Caki2 (cell line): ENCODE measurements at places on chromosomes 7 and 10.
A peak's percentile ranks its signal among the peaks of the same experiment; 100 is the strongest.

GRCh38 chr7:95845007-95845406, 72.7 kb downstream of the DYNC1I1 start:
- no peak for DNase-seq

DNA sequence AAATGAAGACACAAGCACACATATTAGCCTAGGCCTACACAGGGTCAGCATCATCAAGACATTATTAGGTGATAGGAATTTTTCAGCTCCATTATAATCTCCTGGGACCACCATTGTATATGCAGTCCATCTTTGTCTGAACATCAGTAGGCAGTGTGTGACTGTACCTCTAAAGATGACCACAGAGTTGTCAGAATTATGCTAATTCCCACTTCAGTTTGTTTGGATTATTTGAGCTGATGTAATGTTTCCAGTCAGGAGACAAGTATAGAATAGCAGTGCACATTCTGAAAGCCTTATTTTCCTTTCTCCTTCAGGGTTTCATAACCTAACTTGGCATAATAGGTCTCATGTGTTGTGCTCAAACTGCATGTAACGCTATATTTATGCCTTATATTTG, 306.4 kb downstream of the NXPH1 start:
- no peak for DNase-seq

- DNase-seq = peak; percentile 91
Observed at GRCh38 chr10:32981760-32982159, 23.7 kb upstream of the ITGB1 start.

DNA sequence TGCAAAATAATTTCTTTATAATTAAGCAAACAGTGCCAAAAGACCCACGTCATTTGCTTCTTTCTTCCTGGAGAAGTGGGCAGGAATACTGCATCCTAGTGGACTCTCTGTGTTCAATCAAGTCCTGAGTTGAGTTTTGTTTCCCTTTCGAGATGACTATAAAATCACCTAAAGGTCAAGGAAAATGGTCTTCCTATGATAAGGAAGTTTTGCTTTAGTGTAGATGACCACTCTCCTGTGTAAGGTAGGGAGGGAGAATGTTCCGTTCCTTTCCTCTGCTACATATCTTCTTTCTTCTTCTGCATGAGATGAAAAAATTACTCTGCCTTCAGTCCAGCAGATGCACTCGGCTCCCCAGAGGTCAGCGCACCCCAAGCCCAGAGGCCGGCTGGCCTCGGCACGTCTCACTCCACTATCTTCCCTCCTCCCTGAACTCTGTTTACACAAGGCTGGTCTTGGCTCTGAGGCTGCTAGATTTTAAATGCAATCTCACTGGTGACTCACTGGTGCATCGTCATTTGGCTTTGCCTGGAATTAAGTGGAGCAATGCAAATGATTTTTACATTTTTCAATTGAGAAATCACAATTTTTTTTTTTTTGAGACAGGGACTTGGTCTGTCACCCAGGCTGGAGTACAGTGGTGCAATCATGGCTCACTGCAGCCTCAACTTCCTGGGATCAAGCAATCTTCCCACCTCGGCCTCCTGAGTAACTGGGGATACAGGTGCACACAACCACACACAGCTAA, 18.6 kb upstream of the VDAC2 start:
- peak; percentile 90 for DNase-seq

- DNase-seq = no peak
Observed at GRCh38 chr10:86372119-86372783, 5.7 kb upstream of the GRID1 start.

DNA sequence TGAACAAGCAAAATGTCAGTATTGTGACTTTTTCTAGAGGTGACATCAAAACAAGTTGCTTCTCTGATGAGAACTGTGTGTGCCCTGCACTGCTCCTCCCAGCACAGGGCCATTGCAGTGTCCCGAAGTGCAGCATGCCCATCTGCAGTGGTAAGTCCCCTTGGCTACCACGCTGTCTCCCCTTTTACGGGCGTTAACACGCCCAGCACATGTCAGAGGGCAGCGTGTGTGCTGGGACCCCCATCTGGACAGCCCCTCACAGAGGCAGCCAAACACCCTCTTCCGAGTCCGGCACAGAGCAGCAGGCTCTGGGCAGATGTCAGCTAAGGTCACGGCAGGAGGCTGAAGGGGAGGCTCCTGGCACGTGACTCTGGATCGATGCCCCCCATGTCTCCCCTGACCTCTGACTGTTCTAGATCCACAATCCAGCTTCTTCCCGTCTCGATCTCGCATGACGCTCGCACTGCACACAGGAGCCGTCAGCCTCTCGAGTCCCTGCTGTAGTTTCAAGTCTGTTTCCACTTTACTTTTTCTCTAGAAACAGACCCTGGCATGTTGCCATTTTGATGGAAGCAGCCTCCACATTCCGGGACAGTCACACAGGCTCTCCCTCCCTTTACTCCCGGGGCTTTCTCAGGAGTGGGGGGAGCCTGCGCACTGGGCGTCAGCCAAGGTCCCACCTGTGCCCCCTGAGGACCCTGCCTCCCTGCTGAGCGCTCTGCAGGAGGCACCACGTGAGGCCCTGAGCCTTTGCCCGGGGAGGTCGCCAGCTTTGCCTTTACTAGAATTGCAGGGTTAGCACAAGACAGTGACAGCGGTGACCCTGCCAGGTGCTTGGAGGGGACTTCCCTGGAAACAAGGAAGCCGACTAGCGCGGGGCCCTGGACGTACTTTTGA, 133.8 kb downstream of the TCERG1L start:
- no peak for DNase-seq

DNA sequence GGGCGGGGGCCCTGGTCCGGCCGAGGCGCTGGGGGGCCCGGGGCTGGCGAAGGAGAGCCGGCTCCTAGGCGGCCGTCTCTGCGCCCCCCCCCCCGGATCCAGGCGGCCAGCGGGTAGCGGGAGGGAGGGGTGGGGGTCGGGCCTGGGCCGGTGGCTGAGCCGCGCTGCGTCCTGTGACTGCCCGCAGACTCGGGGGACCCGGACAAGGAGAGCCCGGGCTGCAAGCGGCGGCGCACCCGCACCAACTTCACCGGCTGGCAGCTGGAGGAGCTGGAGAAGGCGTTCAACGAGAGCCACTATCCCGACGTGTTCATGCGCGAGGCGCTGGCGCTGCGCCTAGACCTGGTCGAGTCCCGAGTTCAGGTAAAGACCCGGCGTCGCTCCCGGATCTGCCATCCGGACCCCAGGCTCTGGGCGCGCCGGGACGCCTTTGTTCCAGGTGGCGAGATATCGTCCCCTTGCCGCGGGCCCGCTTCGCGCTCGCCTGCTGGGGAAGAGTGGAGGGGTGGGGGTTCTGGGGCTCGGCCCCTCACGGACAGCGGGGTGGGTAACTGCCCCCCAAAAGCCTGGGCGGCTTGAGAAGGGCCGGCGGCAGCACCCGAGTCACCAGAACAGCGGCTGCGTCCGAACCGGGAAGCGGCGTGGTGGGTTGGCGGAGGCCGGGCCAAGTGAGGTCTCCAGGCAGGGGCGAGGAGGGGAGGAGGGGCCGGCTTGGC, 819 bp downstream of the UNCX start:
- no peak for DNase-seq

DNA sequence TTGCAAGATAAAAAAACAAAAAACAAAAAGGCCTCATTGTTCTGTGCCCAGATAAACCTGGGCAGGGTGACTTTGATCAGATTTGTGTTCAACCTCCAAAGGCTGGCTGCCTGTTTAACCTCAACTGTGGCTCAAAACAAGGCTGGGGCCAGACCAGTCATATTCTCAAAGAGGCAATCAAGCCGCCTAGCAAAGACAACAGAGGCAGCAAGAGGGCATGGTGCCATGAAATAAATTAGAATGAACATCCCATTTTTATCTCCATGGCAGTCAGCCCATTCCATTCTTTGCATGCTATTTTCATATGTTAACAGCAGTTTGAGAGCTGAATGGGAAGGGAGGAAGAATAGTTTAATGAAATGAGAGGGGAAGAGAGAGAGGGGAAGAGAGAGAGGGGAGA, 1150.3 kb downstream of the TYW1 start:
- no peak for DNase-seq

DNA sequence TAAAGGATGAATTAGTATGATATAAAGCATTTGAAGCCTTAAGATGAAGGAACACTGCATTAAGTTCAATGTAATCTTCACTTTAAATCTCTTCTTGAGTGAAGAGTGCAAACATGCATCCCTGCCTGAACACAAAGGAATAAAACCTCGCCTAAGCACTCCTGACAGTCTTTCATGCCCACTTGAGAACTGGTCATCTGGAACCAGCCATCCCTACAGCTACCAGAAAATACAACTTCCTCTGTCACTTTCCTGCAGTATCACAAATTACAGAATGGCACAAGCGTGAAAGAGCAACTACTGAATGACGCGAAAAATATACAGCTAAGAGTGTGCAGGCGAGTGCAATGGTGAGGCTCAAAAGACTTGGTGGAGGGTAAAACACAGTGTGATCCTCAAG, 1079.9 kb downstream of the CNTNAP2 start:
- no peak for DNase-seq

- DNase-seq = no peak
Observed at GRCh38 chr10:11687779-11688447, 54.3 kb upstream of the ECHDC3 start.

GRCh38 chr7:96188174-96188581, 133.7 kb downstream of the SLC25A13 start:
- DNase-seq = no peak

DNA sequence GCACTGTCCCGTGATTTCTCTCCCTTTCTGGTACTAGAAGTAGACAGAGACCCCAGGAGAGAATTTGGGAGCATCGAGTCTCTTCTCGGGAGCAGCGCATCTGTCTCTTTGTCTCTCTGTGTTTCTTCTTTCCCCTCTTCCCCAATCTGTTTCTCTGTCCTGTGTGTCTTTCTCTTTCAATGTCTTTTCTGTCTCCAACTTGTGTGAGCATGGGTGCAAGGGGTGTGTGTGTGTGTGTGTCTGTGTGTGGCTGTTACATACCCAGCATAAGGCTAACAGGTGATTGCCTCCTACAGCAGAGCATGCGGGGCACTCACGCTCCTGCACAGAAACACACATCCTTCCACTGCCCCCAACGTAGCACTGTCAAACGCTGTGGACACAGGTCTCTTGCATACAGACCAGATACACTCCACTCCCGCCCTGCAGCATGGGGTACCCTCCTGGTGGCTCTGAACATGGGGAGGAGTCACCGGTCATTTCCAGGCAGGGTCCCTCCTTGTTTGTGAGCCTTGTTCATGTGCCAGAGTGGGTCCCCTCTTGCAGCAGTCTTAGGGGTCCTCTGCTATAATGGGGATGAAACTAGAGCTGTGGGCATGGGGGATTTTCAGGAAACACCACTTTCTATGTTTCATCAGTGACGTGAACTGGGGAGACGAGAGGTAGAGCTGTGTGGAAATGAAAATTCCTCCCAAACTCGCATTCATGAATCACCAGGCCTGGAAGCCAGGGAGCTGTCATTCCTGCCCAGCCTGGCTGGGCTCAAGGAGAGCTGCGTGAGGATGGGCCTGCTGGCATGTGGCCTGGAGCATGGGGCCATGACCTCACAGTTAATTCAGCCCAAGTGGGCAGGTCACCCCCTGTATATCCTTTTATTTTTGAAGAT, 980 bp downstream of the ADAMTS14 start:
- DNase-seq = no peak

GRCh38 chr7:128221929-128222403, 19.1 kb upstream of the LEP start:
- peak; percentile 67 for DNase-seq

DNA sequence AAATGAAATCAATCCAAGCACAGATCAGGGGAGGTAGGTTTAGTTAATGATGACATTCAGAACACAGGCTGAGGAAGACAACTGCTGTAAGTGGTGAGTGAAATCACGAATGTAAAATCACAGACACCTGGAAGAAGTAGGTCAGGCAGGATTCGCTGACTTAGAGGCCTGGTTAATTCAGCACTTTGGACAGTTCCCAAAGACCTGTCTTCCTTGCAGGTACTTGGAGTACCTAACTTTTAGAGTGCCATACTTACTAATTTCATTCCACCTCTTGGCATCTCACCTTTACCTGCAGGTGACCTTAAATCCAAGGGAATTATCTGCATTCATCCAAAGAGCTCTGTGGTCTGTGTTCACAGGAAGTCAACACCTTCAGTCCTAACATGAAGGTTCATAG, 822.3 kb downstream of the PHTF2 start:
- peak; percentile 8 for DNase-seq

GRCh38 chr7:3538041-3538440, 237.0 kb downstream of the SDK1 start:
- no peak for DNase-seq

DNA sequence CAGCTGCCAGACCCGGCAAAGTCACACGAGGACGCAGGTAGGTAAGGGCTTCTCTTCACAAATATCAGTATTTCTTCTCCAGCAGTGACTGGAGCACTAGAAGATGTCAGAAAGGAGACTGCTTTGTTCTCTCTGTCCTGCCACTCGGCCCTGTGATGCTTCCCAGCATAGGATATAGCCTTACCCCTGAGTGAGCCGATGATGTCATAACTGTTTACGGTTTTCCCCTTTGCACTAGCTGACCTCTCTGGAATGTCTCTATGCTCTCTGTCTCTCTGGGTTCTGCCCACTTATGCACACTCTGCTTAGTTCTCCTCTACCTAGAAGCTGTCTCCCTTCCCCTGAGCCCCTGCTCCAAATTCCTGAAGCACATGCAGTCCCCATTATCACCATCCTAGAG, 167.5 kb upstream of the PODXL start:
- peak; percentile 4 for DNase-seq

DNA sequence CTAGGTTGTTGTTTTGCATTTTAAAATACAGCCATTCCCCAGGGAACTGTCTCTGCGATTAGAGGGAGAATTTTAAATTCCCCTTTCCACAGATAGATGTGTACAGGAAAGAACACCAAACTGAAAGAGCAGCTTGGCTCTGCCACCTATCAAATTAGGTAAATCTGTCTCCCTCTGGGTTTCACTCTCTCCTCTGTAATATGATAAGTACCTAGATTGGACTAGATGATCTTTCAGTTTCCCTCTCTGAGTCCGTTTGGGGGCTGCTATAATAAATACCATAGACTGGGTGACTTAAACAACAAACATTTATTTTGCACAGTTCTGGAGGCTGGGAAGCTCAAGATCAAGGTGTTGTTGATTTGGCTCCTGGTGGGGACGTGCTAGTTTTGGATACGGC, 186.0 kb downstream of the KIF20B start:
- no peak for DNase-seq
